Renal cortical epithelial cell (primary cell): ENCODE measurements at places on chromosomes 13 and 19.
A peak's percentile ranks its signal among the peaks of the same experiment; 100 is the strongest.

DNA sequence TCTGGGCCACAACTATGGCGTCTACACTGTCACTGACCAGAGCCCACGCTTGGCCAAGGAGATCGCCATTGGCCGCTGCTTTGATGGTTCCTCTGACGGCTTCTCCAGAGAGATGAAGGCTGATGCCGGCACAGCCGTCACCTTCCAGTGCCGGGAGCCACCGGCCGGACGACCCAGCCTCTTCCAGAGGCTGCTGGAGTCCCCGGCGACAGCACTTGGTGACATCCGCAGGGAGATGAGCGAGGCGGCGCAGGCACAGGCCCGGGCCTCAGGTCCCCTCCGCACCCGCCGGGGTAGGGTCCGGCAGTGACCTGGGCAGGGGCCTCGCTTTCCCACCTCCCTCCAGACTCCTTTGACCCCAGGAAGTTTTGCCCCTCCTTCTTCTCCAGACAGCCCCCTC is 7.6 kb downstream of the CILP2 start:
- no peak for DNase-seq

GRCh38 chr19:47111682-47112165 is 1.9 kb downstream of the ZC3H4 start:
- DNase-seq, result no peak

GRCh38 chr13:98632961-98633360 is 56.1 kb upstream of the STK24 start:
- DNase-seq, result no peak

DNA sequence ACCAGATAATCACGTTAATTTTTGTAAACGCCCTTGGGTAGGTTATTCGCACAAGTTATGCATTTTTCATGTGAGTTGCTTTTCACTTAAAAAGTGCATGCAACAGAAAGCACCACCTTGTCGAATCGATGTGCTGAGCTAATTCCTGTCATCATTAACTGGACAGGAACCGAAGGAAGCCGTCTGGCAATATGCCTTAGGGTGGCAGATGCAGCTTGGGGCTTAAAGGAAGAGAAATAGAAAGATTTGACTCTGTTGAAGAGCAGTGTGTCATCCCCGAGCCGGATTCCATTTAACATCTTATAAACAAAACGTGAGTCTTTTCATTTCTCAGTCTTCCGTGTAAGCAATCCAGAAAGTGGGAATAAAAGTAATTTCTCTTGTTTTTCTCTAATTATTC is 70.0 kb downstream of the ATP11A start:
- no peak for DNase-seq

GRCh38 chr19:47398707-47399597 is 20.4 kb downstream of the MEIS3 start:
- no peak for DNase-seq

DNA sequence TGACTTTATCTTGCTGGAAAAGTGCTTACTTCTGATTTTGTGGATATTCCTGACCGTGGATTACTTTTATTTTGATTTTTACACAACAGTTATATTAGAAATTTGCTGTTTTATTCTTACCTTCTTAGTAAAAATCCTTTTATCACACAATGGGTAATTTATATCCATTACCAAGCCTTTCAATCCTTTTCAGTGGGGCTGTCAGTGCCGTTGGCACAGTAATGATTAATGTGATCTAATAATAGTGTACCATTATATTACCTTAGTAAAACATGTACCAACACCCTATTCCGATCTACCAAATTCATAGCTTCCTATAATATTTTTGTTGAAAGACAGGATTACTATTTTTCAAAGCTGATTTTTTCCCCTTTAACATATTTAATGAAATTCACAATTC is 87.3 kb upstream of the ZNF536 start:
- DNase-seq, result no peak

GRCh38 chr13:79423801-79424642 is 18.0 kb upstream of the RBM26 start:
- peak; percentile 75 for DNase-seq

DNA sequence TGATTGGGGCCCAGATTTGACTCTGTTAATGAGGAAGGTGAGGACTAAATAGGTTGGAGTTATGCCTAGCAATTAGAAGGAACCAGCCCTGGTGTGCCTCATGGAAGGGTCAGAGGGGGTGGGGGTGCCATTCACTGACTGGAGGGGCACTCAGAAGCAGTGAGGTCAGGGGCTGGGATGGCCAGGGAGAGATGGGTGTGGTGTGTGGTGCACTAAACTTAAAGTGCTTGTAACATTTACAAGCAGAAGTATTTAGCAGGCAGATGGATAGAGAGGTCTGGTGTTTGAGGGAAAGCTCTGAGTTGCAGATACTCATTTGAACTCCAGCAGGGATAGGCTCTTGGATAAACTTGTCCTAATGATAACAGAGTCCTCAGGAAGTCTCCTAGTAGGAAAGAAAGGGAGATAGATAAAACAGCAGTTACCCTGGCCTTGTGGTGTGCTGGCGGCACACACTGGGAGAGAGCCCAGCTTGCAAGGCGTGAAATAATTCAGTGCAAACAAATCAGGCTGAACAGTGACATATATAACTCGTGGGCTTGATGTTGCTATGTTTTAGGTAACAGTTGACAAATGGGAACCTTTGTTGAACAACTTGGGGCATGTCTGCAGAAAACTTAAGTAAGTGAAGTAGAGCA is 20.0 kb upstream of the UPF3A start:
- no peak for DNase-seq

DNA sequence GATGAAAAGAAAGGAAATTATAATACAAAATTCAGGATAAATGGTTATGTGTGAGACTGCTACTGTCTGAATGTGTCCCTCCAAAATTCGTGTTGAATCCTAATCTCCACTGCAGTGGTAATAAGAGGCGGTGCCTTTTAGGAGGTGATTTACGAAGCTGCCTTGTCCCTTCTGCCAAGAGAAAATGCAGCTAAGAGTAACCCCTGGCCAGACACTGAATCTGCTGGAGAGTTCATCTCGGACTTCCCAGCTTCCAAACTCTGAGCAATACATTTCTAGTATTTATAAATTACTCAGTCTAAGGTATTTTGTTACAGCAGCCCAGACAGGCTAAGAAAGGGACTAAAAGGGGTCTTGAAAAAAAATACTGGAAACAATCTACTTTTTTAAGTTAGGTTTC is 152.6 kb downstream of the KLF12 start:
- DNase-seq, result no peak

- DNase-seq, result no peak
These were observed 136.8 kb downstream of the MIPEP start for GRCh38 chr13:23752111-23753001.

GRCh38 chr13:98940325-98941001 is 37.4 kb downstream of the DOCK9 start:
- no peak for DNase-seq

DNA sequence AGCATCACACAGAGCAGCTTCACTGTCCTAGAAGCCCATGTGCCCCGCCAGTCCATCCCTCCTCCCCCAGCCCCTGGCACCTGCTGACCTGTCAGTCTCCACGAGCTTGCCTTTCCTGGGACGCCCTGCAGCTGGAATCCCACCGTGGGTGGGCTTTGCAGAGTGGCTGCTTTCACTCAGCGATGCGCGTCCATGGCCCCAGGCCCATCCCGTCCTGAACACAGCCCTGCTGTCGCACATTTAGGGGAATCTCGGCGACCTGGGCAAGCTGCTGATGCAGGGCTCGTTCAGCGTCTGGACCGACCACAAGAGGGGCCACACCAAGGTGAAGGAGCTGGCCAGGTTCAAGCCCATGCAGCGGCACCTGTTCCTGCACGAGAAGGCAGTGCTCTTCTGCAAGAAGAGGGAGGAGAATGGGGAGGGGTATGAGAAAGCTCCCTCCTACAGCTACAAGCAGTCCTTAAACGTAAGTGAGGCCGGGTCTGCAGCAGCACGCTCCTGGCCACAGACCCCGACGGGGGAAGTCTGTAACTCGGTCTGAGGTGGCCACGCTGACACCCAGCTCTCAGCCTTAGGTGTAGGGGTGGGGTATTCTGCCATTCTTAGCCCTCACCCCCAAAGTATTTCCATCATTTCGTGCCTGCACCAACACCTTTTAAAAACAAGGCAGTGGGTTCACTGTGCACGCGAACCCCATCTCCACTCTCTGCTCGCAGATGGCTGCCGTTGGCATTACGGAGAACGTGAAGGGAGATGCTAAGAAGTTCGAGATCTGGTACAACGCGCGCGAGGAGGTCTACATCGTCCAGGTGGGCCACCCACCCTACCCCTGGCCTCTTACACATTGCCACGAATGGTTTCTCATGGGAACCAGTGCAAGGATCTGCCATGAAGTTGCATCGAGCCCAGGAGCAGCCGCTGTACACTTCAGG is 18.3 kb upstream of the F7 start:
- no peak for DNase-seq

- no peak for DNase-seq
These were observed 2362.3 kb downstream of the PCDH9 start for GRCh38 chr13:64867856-64868255.

DNA sequence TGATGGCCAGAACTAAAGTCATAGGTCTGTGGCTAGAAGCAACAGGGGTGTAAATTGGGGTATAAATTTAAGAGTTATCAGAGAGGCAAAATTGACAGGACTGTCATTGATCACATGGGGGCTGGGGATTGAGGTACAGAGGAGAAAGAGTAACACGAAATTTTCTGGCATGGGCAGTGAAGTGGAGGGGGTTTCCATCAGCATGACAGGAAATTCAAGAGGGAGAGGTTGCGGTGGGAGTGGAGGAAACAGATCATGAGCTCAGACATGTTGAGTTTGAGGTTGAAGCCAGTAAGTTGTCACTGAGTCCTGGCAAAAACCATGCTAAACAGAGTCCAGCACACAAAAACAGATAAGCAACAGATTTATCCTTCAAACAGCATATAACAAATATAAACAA is 192.1 kb upstream of the TSC22D1 start:
- no peak for DNase-seq

- peak; percentile 95 for DNase-seq
These were observed 518.4 kb upstream of the SLITRK1 start for GRCh38 chr13:84400706-84401105.

DNA sequence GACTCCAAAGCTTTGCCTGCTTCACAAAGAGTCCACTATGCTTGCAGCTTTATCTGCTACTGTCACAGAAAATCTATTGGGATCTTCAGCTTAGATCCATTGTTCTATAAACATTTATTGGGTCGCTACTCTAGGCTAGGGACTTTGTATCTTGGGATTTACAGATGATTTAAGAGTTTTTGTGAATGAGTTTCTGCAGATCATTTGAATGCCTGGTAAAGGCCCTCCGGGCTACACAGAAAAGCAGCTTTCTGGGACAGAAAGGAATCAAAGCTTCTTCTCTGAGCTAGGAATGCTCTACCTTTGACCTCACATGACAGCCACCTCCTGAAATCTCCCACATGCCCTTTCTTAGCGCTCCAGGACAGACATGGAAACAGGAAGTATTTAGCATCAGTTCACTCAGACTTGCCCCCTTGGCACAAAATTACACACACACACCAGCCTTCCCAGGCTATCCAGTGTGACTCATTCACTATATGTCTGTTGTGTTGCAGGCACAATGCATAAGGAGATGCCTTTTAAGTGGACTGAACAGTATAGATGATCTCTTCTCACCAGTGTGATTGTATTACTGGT is 492.4 kb downstream of the DACH1 start:
- no peak for DNase-seq

DNA sequence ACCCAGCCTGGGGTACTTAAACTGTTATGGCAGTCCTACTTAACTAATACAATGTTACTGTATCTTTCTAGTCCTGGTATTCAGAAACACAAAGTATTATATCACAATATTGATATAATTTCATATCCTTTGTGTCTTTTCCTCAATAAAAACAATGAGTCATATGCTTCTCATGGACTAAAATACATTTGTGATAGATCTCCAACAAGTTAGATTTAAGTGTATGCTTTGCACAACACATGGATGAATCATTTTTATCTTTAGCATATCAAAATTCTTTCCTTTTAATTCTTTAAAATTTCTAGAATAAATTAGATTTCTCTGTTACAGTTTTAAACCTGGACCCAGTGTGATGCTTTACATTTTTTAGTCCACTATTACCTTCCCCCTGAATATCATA is 1357.8 kb upstream of the ATXN8OS start:
- DNase-seq, result no peak

GRCh38 chr13:20388184-20388583 is 137.5 kb downstream of the CRYL1 start:
- DNase-seq, result no peak

- DNase-seq, result no peak
These were observed 21.2 kb downstream of the WTIP start for GRCh38 chr19:34502582-34503411.

- DNase-seq, result no peak
These were observed 170.4 kb downstream of the LIG4 start for GRCh38 chr13:108044954-108045353.

- no peak for DNase-seq
These were observed 731 bp downstream of the MAG start for GRCh38 chr19:35292421-35293362.

DNA sequence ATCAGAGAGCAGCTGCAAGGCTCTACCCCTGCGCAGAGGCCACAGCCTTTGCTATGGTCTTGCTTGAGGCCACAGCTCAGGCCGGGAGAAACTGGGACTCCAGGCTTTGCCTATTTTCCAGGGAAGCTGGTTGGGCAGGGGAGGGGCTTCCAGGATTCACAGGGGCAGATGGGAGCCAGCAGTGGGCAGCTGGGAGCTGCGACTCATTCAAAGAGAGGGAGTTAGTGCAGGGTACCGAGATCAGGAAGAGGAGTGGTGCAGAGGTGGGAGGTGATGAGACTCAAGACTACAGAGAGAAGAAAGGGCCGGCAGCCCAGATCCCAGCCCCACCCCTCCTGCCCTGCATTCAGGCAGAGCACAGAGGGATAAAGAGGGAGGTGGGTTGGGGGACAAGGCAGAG is 12.1 kb downstream of the ADGRE5 start:
- no peak for DNase-seq

DNA sequence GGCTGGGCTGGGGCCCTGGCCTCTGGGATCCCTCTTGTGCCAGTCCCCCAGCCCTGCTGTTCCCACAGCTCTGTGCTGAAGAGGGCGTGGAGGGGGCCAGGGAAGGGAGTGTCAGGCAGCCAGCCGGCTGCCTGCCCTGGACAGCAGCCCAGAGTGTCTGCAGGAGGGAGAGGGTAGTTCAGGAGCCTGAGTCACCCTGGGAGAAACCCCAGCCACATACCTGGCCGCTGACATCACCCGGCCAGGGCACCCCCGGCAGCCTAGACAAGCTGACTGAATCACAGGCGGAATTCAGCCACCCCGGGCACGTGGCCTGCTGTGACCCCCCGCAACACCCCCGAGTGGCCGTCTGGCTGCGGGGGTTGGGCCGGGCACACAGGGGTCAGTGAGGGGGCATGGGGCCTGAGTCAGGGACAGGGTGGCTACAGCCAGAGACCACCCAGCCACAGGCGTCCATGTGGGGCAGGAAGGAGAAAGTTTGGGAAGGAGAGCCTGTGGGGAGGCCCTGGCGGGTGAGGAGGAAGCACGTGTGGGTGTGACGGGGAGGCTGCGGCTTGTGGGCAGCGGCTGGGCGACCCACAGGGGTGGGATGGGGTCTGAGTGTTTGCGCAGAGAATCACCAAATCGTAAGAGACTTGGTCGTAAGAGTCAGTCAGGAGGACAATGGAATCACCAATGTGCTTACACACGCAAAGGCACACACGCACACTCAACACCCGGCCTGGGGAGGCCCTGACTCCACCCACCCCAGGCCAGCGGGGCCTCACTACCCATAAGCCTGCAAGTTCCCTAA is 11.9 kb upstream of the FOSB start:
- peak; percentile 97 for DNase-seq
